ENCODE measurements at places on chromosomes 5 and 9.
A peak's percentile ranks its signal among the peaks of the same experiment; 100 is the strongest.

- no peak for DNase-seq
These were observed 292.4 kb upstream of the ACO1 start for GRCh38 chr9:32092031-32092430.

DNA sequence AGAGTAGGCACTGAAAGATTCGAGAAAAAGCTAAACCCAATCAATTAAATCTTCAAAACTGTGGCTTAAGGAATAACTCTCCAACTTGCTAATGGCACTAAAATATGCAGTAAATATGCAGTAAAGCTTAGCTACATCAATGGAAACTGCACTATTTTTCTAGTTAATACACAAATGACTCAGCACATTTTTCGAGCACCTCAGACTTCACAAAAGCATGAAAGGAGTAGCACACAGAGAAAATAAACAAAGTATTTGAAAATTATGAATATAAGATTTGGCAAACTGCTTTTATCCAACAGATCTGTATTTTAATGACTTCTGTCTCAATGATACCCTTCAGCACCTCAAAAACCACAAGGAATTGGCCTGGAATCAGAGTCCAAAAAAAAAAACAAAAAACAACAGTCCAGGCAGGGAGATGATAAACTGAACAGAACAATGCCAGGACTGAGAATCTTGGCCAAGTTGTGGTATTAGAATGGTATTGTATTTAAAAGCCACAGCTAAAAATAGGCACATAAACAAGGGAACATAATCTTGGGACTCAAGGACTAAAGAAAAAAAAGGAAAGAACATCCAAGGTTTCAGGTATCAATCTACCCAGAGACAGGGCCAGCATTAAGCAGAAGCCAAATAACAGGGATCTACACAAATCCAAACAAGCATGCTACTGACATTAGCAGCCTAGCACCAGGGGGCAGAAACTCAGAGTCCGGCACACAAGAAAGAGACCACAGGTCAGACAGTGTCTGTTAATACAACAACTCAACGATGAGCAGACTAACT lies 21.4 kb downstream of the TMEM245 start:
- DNase-seq: no peak

DNA sequence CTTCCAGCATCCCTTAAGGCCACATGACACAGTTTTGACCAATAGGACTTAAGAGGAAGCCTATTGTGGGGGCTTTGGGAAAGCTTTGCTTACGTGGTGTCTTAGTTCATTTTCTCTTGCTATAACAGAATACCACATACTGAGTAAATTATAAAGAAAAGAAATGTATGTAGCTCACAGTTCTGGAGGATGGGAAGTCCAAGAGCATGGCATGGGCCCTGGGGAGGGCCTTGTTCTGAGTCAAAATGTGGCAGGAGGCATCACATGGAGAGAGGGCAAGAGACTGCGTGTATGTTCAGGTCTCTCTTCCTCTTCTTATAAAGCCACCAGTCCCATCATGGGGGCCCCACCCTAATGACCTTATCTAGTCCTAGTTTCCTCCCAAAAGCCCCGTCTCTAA lies 68.6 kb upstream of the CPEB4 start:
- DNase-seq: no peak

GRCh38 chr5:14936588-14936987 lies 65.0 kb upstream of the ANKH start:
- no peak for DNase-seq

DNA sequence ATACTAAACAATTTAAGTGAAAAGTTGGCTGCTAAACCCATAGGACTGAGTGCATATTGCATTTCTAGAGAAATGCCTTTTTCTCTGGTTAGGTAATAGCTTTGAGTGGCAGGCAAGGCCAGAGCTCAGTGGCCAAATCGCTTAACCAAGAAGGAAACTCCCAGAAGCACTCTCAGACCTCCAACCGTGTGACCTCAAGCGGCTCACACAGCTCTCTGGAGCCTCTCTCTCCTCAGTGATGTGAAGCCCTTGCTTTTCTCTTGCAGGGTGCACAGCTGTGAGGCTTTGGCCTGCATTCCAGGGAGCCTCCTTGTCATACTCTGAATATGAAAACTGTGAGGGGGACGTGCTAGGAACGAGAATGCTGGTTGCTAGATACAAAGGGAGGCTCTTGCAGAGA lies 106.7 kb downstream of the INSYN2B start:
- no peak for DNase-seq

DNA sequence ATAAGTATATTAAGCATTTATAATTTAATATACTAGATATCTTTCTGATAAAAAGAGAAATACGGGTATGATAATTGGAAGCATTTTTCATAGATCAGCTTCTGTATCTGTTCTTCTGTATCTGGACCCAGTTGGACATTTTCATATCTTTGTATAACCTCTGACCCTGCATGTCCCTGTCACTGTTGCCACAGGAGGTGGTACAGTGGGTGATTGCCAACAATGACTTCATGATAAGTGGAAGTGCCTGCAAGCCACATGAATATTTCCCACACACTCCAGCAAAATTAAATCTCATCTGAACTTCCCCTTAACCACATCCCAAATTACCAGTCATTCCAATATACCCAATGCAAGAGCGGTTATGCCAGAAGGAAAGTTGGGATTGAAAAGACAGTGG lies 376.4 kb downstream of the ARRDC3 start:
- DNase-seq: no peak

DNA sequence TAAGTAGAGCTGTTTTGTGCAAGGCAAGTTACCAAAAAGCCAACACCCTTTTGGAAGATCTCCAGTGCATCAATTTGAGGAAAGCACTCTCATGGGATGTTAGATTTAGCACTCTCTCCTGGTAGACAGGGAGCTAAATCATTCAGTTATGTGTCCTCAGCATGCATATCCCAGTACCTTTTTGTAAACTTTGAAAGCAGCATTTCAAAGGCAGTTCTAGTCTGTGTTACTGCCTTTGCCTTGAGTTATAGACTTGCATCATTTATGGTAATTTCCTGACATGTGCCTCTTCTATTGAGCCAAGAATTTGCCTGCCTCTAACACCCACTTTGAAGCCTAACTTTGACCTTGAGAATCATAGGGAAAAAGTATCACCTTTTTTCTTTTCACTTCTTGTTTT lies 120.6 kb downstream of the KIF4B start:
- DNase-seq: no peak

GRCh38 chr5:73488806-73489205 lies 9.4 kb upstream of the BTF3 start:
- no peak for DNase-seq

GRCh38 chr5:76083555-76084495 lies 642 bp downstream of the SV2C start:
- peak; percentile 15 for DNase-seq

DNA sequence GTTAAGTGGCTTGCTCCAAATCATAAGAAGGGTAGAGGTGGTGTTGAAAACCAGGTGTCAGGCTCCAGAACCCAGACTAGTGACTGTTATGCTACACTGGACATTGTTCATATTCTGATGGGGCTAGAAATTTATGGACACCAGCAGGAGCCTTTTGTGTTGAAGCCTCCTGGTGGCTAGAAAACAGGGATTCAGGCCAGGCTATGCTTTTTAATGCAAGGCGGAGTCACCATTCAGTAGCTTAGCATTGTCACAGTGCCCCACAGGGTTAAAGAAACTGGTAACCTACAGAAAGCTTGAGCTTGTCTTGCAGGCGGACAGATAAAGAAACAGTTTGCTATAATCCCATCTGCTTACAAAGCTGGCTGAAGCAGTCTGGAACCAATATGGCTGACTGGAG lies 23.0 kb upstream of the GOLM1 start:
- DNase-seq: no peak

GRCh38 chr9:36008774-36009300 lies 27.9 kb upstream of the RECK start:
- DNase-seq: peak; percentile 13

- DNase-seq: no peak
These were observed 33.8 kb downstream of the NEUROG1 start for GRCh38 chr5:135501965-135502364.

DNA sequence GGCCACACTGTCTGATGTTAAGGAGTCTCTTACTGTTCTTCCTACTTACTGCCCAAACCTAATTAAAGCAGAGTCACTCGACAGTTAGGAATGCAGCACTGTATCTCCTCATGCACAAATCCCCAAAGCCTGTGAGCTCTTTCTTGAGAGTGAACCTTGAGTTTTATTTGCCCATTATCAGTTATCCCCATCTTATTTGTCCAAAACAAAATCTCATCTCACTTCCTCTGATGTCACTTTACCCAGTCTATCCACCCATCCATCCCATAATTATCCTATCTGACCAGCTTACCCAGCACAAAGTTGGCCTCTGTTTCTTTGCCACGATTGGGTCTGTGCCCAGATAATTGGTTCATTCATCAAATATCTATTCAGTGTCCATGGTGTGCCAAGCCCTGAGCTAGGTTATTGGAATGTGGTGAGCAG lies 250.8 kb downstream of the SLIT3 start:
- DNase-seq: no peak

DNA sequence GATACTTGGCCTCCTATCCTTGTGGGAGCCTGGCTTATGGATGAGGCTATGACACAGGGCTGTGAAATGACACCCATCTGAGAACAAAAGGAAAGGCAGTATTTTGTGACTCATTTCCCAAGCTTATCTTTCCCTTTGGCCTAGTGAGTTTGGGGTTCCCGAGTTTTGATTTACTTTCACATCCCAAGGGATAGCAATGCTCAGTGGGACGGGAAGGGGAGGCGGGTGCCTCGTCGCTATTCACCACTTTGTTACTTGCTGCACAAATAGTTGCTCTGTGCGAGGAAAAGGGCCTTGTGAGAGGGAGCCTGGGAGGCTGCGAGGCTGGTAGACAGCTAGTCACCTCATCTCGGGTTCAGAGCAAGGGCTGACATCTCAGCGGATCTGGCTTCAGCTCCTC lies 59.1 kb upstream of the ENTREP1 start:
- no peak for DNase-seq

GRCh38 chr9:74838351-74838750 lies 49.4 kb downstream of the TRPM6 start:
- no peak for DNase-seq

GRCh38 chr9:85502815-85503655 lies 238.7 kb downstream of the AGTPBP1 start:
- DNase-seq: no peak

DNA sequence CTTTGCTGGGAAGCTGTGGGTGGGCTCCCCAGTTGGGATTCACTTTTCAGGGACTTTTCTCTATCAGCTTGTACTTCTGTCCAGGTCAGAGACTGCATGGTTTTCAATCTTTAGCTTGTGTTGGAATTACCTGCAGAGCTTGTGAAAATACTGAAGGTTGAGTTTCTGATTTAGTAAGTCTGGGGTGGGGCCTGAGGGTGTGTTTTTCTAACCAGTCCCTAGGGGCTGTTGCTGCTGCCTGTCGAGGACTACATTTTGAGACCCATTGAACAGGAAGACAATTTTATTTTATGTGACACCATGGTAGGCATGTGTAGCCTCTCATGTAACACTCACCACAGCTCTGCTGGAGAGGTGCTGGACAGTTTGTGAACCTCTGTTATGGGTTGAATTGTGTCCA lies 14.7 kb upstream of the MLANA start:
- DNase-seq: no peak

DNA sequence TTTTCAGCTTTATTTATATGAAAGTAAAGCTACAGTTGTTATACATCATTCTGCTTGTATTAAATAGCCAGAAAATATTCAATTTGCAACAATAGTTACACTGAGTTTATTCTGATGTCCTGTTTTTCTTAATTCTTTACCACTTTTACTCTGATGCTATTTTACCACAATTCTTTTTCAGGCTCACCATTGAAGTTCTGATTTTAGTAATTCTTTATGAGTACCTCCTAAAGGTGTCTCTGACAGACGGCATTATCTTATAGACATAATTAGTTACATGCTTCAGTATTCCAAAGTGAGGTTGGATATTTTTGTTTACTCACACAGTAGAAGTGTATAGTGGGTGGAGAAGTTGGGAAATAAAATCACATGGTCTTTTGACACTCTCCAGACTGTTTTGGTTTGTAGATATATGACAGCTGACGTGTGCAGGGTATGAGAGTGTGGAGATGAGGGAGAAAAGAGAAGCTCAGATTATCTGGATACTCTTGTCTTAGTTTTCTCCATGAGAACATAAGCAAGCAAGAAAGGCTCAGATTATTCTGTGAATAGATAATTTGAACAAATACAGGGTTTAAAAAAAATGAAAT lies 97.4 kb downstream of the FBXO4 start:
- DNase-seq: no peak

GRCh38 chr5:39494107-39494510 lies 69.3 kb upstream of the DAB2 start:
- no peak for DNase-seq

DNA sequence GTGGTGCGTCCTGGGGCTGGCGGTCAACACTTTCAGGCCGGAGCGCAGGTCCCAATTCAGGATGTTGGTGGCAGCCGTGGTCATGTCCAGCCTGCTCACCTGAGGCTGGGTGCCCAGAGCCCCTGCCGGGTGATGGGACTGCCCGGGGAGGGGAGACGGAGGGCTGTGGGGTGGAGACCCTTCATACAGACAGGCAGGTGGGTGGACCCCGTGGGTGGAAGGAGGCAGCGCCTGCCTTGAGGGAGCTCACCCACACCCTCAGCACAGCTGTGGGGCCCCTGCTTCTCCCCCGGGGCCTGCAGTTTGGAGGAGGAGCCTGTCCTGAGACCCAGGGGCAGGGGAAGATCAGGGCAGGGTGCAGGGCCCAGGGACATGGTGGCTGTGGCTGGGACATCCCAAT lies 6.9 kb upstream of the PTGDS start:
- DNase-seq: no peak

DNA sequence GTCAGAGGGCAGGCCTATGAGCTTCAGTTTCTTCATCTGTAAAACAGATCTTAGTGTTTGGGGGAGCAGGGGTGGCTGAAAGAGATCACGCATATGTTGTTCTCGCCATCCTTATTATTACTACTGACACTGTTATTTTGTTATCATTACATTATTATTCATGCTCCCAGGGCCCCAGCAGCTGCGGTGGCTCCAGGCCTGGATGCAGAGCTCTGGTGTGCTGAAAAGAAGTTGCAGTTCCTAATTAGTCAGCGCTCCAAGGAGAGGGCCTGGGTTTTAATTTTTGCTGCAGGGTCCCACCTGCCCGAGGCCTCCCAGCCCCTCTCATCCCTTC lies 19.5 kb downstream of the CXXC5 start:
- DNase-seq: no peak

DNA sequence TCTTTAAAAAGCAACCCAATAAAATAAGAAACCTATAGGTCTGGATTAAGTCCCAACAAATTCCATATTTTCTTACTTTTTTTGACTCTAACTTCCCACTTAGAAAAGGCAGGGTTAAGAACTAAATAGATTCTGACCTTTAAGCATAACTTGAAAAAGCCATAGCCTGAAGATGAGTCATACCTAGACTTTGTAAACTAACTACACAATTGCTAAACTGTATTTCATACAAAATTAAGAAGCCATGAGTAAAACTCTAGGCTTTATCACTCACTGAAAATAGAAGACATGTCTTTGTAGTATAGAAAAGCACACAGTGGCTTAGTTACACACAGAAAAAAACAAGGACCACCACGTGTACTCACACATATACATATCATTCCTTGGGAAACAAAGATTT lies 51.5 kb downstream of the MLLT3 start:
- no peak for DNase-seq

GRCh38 chr9:3193791-3194190 lies 332.0 kb downstream of the RFX3 start:
- DNase-seq: no peak

- DNase-seq: no peak
These were observed 127.6 kb upstream of the SLC1A3 start for GRCh38 chr5:36478646-36479317.
